Activated naive CD4-positive, alpha-beta T cell (primary cell): ENCODE measurements at places on chromosomes 1 and 21.

- no peak for DNase-seq
These were observed 159.8 kb downstream of the TGFBR3 start for GRCh38 chr1:91725989-91726721.

DNA sequence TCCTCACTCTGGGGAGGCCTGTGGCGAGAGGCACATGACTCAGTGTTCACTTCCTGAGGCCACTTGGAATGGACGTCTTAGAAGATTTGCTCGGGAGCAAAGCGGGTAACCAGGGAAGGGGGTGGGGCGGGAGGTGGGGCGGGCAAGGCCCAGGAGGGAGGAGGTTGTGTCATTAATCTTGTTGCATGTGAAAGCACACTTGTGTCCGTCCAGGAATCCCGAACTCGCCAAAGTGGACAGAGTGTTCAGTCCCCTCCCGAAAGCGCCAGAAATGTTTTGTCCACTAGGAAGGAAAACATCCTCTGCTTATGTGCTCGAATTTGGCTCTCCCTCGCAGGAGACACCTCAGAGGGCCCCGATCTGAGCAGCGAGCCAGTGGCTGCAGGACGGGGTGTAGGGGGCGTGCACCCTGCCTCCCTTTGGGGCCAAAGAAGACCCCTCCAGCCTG lies 84.2 kb downstream of the SPSB1 start:
- DNase-seq, result no peak

- DNase-seq, result no peak
These were observed 21.6 kb downstream of the URB1 start for GRCh38 chr21:32370998-32371766.

- DNase-seq, result no peak
These were observed 166.4 kb downstream of the PSMG1 start for GRCh38 chr21:39016740-39017315.

GRCh38 chr1:7012461-7012924 lies 227.2 kb downstream of the CAMTA1 start:
- DNase-seq, result no peak

DNA sequence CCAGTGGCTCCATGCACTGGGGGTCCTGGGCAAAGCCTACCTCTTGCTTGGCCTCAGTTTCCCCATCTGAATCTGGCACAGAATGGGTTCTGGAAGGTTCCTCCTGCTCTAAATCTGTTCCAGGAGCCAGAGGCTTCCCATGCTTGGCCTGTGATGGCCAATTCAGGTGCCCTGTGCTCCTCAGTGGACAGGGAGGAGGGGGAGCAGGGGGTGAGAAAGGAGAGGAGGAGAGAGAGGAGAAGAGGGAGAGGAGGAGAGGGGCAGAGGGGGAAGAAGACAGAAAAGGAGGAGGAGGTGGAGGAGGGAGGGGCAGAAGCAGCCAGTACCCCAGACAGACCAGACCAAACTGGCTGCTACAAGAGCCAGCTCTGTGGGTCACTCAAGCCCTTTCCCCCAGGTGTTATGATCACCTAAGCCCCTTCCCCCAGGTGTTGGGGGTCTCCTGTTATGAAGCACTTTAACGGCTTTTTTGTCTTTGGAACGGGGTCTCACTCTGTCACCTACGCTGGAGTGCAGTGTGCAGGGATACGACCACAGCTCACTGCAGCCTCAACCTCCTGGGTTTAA lies 43.7 kb downstream of the TRIM11 start:
- no peak for DNase-seq

DNA sequence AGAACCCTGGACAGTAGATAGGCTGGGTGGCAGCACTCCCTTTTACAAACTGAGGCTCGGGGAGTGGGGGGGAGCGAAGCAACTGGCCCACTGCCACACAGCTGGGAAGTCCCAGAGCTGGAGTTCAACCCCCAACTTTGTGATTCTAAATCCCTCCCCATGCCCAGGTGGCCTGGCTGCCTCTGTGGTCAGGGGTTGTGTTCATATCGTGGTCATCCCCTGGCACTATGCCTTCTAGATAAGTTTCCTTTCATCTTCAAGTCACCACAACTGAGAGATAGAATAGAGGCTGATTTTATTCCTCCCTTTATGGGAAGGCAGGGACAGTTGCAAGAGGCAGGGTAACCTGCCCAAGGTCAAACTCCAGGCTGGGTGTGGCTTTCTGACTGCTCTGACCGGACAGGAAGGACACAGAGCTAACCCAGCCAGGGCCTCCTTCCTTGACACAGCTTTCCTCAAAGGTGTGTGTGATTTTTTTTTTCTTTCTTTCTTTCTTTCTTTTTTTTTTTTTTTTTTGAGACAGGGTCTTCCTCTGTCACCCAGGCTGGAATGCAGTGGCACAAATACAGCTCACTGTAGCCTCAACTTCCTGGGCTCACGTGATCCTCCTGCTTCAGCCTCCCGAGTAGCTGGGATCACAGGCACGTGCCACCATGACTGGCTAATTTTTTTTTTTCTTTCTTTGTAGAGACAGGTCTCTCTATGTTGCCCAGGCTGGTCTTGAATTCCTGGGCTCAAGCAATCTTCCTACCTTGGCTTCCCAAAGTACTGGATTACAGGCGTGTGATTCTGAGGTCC lies 18.4 kb upstream of the TNFRSF1B start:
- no peak for DNase-seq

GRCh38 chr1:247274605-247275256 lies 18.9 kb downstream of the VN1R5 start:
- no peak for DNase-seq

DNA sequence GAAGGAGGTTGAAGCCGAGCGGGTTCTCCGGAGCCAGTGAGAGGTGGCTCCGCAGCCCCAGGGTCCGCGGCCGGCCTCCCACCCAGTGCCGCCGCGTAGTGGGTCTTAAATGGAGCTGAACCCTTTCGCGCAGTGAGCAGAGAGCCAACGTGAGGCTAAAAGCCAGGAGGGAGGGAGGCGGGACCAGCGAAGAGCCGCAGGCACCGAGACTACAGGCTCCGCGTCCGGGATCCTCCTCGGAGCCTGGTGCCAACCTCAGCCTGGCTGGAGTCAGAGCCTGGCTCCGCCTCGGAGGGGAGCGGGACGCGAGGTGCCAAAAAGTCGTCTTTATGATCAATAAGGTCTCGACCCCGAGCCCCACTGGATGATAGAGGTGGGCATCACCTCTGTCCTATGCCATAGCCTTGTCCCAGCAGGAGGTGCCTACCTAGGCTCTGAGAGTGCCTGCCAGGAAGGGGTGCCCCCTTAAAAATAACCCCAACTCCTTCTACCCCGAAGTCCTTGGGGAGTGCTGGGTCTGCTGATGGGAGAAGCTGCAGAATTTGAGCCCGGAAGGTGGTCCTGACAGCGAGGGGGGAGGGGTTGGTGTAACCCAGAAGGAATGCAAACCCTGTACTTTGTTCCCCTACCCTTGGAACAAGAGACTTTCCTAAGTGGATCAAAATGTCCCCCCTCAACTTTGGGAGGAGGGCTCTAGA lies 1.6 kb downstream of the IGSF21 start:
- no peak for DNase-seq

GRCh38 chr1:143720087-143721023 lies 251.4 kb downstream of the FAM72C start:
- DNase-seq, result no peak

DNA sequence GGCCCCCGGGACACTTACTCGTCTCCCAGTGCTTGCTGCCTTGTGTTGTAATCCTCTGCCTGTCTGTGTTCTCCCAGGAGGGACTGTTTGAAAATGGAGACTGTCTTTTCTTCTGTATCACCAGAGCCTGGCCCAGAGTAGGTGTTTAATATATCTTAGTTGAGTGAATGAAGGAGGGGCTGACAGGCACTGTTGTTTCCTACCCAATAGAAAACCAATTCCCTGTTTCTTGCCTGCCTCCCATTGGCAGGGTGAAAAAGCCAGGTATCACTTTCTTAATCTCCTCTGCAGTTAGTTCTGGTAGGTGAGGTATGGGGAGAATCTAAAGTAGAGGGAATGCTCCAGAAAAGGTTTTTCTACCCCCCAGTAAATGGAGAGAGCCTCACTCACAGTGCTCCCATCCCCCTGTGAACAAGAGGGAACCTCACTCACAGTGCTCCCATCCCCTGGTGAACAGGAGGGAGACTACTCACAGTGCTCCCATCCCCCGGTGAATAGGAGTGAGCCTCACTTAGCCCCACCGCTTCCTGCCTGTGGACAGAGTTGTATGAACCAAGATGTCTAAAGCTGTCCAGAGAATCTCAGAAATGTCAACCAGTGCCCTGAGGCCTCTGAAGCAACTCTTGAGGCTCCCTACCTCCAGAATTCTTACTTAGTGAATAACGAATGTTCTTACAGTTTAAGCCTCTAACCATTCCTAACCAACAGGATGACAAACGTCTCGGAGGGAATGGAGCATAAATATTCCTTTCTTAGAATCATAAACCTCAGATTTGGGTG lies at the start of gene GJA5:
Gene GJA5 (minus strand): TSS at position 122 of the 780 bp plus-strand sequence. CDS start 1,364 bp downstream, outside the sequence.
- DNase-seq, result no peak

- DNase-seq, result no peak
These were observed at the start of gene RASAL2 for GRCh38 chr1:178093951-178094738. RASAL2 (plus strand) TSS chr1:178094104; CDS start chr1:178094493, 389 bp downstream.

DNA sequence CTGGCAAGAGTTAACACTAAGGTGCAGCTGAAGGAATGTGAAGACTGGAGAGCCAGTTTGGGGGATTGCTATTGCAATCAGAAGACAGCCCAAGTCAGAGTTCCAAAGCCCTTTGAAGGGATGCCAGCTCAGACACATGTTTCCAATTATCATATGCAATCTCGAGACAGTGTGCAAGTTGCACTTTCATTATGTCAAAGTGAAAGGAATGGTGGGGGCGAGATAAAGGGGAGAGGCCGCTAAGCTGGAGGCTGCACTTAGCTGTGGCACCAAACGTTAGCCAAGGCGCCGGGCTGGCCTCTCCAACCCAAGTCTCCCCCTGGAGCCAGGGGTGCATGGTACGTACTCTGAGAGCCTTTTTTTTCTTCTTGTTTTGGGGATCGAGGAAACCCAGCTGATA lies 58.0 kb downstream of the NGF start:
- no peak for DNase-seq

GRCh38 chr21:33828083-33828482 lies 87.5 kb downstream of the ATP5PO start:
- DNase-seq, result no peak

GRCh38 chr21:26834181-26834905 lies 10.9 kb downstream of the ADAMTS1 start:
- DNase-seq, result no peak

- DNase-seq, result no peak
These were observed 22.5 kb downstream of the PCSK9 start for GRCh38 chr1:55061706-55062321.

GRCh38 chr1:108878160-108878469 lies 1.3 kb downstream of the GPSM2 start:
- DNase-seq, result no peak

DNA sequence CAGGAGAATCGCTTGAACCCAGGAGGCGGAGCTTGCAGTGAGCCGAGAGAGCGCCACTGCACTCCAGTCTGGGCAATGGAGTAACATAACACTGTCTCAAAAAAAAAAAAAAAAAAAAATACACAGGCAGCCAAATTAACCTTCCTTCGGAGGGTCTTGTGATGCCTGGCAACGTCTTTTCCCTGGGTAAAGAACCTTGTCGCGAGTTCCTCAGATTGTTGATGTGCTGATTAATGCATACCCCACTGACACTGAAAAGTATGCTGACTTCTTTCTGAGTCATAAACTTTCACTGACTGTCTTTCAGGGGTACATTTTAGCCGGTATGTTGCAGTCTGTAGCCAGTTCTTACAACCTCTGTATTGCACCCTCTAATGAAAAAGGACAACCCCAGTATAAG lies 95.1 kb upstream of the SOD1 start:
- no peak for DNase-seq

GRCh38 chr1:202551683-202552082 lies 158.6 kb downstream of the SYT2 start:
- DNase-seq, result no peak

DNA sequence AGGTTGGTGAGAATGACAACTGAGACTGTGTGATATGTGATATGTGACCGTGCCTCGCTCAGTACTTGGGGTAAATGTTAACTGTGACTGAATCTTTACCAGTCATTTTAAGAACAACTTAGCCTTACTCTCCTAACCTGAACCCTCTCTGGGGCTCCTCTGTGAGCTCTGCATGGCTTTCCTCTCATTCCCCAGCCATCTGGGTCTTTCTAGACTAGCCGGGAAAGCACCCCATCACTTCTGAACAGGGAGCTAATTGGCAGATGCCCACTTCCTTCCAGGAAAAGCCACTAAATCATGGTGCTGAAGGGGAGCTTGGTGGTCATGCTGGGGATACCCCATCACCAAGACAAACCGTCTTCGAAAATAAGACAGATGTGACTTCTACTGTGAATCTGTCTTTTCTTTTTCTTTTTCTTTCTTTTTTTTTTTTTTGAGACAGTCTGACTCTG lies 16.5 kb upstream of the FOXO6 start:
- DNase-seq, result no peak

DNA sequence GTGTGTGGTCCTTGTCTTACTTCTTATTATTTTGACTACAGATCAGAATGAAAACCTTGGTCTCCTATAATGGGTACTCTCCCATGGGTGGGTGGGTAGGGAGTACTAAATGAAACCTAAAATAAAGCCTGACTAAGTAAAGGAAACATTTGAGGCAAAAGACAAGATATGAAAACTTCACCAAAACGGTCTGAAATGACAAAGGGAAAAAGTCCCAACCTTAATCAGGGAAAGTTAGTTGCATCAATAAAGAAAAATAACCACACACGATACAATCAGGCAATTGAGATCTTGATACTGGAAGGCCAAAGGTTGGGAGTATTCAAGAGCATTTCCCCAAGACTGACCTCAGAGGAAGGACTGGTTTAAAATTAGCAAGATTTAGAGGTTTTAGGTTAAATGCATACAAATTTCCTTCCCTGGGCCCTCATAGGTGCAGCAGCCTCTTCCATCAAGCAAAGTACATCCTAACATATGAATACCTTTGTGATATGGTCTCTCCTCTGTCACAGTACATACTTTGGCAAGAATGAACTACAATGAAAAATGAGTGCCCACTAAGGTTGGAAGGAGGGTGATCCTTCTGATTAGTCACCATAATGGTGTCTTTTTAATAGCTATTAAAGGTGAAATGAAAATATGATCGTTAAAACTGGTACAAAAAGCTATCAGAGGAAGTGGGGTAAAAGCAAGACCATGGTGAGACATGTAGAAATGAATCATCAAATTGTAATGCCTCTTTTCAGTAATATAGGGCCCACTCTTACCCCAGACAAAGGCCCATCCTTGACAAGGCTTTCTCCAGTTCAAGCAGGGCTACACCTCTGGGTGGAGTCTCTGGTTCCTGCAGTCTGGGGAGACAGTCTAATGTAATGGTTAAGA lies 15.3 kb upstream of the TNFSF4 start:
- DNase-seq, result no peak

GRCh38 chr1:150151291-150152181 lies 1.8 kb downstream of the PLEKHO1 start:
- DNase-seq, result peak; percentile 68

GRCh38 chr1:40625476-40626382 lies 39.8 kb downstream of the RIMS3 start:
- no peak for DNase-seq

- no peak for DNase-seq
These were observed 97.7 kb upstream of the GREM2 start for GRCh38 chr1:240709676-240710075.

DNA sequence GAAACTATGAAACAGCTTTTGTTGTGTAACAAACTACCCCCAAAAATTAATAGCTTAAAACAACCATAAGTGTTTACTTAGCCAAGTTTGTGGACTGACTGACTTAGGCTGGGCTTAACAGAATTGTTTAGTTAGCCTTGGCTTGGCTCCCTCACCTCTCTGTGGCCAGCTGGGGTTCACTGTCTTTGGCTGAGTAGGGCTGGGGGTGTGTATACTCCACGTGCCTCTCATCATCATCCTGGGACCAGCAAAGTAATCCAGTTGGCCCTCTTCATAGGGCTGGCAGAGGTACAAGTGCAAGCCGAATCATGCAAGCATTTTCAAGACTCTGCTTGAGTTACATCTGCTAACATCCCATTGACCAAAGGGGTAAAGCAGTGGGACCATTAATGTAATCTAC lies 252.3 kb downstream of the BRINP2 start:
- DNase-seq, result no peak
